Adrenal gland (tissue), 19 donors: ENCODE measurements at places on chromosomes 7 and 10. TPM values are rescaled to one million over a fixed set of nuclear protein-coding genes. Genes with fewer than 3 reads are reported as not detected.

GRCh38 chr10:18582803-18583202 lies 68.6 kb downstream of the NSUN6 start:
- no peak for DNase-seq

GRCh38 chr10:10403762-10404161 lies 613.9 kb upstream of the CELF2 start:
- no peak for DNase-seq

DNA sequence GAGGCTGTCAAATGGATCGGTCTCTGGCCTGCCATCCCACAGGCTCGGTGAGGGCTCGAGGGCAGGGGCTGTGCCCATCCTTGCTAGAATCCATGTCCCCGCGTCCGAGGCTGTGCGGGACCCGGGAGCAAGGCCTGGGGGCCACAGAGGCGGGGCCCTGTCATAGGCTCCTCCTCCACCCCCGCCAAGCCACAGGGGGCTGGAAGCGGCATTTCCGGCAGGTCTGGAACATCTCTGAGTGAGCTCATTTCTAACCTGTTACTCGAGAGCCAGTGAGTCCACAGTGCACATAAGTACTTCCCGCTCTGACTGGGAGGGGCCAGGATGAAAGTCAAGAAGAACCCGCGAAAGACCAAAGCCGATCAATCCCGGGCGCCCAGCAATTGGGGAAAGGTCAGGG lies 57.6 kb downstream of the NKX6-2 start:
- no peak for DNase-seq

DNA sequence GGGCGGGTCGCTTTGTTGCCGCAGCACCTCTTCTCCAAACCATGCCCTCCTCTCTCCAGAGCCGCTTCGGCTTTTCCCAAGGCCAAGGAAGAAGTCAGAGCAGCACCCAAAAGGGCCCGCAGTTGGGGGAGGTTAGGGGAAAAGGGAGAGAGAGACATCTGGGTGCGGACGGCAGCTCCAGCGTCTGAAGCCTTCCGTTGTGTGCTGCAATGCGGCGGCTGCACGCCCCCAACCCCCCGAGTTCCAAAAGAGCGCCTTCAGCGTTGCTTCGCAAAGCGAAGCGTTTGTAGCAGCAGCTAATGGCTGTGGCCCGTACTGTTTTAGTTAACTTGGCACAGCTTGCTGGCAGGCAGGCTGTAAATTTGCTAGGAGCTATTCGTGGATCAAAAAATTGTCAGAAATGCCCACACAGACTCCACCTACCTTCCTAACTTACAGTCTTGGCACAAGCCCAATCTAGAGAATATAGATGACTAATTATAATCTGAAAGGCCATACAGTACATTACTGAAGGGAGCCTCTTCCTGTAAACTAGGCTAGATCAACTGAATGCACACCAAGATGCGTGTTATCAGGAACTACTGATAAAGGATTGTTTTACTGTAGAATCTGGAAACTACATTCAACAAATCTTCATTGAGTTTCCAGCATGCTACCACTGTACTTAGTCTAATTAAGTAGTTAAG lies 1.1 kb upstream of the KBTBD2 start:
- peak; percentile 49 for DNase-seq

GRCh38 chr7:18320971-18321567 lies 174.5 kb upstream of the HDAC9 start:
- no peak for DNase-seq

DNA sequence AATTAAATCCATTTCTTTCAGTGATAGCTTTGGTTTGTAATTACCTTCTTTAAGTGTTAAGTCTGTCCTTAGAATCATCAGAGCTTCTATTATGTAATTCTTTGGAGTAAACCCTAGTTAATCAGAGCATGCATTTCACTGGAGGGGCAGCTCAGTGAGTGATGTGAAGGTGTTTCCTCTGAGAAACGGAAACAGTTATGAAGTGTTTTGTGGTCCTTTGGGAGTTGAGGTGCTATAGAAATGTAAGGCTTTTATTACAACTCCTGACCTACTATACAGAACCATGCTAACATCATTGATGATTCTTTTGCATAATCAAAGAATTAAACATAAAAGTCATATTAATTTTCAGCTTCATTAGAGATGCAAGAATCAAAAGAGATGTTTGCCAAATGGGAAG lies 141.5 kb downstream of the EXOC4 start:
- DNase-seq = no peak

GRCh38 chr10:96022739-96023138 lies 20.6 kb upstream of the CCNJ start:
- no peak for DNase-seq

DNA sequence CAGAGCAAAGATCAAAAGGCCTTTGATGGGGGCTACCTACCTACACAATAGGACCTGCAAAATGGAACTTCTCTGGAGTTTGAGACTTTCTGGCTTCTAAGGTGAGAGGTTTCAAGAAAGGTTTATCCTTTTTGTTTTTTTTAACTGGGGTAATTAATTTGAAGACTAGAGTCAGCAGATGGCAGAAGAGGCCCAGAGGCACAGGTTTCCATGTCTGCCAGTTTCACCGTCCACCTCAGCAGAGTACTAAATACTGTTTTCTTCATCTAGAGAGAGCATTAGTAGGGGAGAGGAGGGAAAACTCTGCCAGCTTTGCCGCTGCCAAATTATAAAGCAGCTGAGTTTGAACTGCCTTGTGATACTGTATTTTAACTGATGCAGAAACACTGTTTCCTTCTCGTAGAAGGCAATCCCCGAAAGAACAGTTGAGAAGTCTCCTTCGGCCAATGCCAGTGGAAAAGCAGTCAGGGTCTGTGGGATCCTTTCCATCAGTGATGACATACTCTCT lies 138.7 kb downstream of the SLC25A13 start:
- DNase-seq = no peak

- no peak for DNase-seq
Measured at GRCh38 chr7:47474211-47474936, 107.5 kb downstream of the TNS3 start.

DNA sequence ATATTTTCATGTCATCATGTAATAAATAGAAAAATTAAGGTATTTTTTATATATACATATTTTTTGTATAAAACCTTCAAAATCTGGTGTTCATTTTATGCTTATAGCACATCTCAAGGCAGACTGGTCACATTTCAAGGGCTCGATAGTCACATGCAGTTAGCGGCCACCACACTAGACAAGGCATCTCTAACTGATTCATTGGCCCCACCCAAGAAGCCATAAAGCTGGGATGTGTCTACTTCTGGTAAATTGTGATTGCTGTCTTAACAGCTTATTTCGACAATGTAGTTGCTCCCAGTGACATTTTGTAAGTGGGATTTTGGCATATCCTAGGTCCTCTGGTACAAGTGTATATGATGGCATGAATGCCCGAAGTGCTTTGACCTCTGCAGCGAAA lies 168.7 kb downstream of the FRMD4A start:
- DNase-seq = no peak

DNA sequence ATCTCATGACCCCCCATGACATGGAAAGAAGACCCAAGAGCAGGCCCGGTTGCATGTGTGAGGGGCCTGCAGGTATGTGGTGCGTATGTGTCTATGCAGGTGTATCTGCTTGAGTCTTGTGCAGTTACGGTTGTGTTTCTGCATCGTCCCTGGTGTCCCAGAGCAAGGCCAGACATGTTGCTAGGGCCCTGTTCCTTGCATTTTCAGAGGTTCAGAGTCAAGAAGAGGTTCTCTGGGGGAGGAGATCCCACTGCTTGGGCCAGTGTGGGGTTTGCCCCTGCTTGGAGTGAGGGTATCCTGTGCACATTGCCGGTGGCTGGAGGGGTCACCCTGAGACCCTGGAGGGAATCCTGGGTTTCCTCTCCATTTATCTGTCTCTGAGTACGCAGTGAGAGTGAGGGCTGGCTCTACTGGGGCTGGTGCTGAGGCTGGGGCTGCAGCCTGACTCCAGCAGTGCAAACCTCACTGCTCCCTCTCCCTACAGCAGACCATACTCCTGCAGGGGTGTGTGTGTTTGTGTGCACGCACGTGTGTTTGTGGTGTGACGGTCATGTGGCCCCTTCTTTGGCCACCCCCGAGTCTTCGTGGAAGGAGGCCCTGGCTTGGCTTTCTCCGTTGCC lies 4.1 kb downstream of the TRIM8 start:
- DNase-seq = no peak

DNA sequence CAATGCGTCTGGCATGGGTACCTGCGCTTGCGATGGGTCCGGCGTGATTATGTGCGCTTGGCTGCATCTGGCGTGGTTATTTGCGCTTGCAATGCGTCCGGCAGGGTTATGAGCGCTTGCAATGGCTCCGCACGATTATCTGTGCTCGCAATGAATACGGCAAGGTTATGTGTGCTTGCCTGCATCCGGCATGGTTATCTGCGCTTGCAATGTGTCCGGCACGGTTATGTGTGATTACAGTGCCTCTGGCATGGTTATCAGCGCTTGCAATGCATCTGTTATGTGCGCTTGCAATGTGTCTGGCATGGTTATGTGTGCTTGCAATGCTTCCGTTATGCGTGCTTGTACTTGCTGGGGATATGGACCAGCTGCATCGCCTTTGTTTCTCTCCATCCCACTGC lies 37.7 kb downstream of the RBAK start:
- no peak for DNase-seq

DNA sequence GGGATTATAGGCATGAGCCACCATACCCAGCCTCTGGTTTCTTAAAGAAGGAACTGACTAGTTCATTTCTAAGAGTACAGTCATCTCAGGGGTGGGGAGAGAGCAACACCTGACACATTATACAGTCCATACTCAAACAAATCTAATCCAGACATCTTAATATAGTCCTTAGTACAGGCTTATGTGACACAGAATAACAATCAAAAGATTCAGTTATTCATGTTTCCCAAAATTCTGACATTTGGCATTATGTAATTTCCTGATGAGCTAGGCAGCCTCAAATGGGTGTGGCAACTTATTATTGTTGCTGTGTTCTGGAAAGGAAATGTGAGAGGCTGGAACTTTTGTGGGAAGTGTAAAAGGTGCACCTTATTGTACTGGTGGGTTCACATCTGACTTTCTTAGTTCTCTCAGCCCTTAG lies 116.3 kb downstream of the WDFY4 start:
- no peak for DNase-seq

GRCh38 chr10:3853016-3853415 lies 68.0 kb upstream of the KLF6 start:
- no peak for DNase-seq

The ST8SIA6 gene
- 0.33 TPM for total RNA-seq

The ODAD2 gene
- total RNA-seq = 0.96 TPM

- no peak for DNase-seq
Measured at GRCh38 chr10:110416776-110417711, 80.7 kb upstream of the DUSP5 start.

The OR9A2 gene
- not detected for total RNA-seq

- no peak for DNase-seq
Measured at GRCh38 chr7:155259866-155260497, 37.7 kb upstream of the INSIG1 start.

DNA sequence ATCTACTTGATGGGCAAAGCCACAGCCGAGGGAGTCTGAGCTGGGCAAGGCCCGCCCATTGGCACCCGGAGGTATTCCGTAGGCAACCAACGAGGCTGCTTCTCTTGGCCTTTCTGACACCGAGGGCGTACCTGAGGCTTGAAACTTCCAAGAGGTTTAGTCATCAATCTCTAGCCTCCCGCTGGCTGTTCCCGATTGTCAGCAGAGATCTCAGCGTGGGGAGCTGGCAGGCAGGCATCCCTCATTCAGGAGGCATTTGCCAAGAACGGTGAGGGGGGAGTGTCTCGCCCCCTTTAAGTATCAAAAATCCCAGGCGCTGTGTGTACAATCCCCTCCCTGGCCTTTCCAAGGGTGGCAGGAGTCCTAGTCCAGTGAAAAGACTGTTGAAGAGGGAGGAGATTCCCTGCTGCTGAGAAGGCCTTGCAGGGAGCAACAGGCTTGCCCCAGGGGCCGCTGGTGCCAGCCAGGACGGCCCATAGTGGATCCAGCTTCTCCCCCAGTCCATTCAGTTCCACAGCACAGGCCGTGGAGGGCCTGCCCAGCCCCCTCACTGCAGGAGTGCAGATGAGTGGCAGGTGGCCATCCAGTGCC lies 39.7 kb downstream of the OAT start:
- no peak for DNase-seq

The SRI gene
- total RNA-seq = 106 TPM

DNA sequence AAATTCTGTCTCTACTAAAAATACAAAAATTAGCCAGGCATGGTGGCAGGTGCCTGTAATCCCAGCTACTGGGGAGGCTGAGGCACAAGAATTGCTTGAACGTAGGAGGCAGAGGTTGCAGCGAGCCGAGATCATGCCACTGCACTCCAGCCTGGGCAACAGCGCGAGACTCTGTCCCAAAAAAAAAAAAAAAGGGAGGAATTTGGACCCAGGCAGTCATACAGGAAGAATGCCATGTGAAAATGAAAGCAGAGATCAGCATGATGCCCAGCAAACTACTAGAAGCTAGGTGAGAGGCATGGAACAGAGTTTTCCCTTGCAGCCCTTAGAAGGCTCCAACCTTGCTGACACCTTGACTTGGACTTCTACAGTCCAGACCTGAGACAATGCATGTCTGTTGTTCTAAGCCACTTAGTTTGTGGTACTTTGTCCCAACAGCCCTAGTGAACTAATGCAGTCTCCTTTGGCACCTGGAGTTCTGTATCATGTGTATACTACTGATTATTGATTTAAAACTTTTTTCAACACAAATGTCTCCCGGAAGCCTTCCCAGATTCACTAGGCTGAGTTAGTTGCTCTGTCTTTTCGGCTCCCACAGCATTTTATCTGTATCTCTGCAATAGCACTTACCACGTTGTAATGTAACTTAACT lies 10.2 kb upstream of the BAG3 start:
- no peak for DNase-seq

GRCh38 chr7:153638821-153639435 lies 413.3 kb upstream of the DPP6 start:
- DNase-seq = no peak

The ZNF365 gene
- 0.11 TPM for total RNA-seq

- no peak for DNase-seq
Measured at GRCh38 chr10:76287856-76288255, 856.4 kb downstream of the LRMDA start.

The CNOT4 gene
- 13.8 TPM for total RNA-seq

DNA sequence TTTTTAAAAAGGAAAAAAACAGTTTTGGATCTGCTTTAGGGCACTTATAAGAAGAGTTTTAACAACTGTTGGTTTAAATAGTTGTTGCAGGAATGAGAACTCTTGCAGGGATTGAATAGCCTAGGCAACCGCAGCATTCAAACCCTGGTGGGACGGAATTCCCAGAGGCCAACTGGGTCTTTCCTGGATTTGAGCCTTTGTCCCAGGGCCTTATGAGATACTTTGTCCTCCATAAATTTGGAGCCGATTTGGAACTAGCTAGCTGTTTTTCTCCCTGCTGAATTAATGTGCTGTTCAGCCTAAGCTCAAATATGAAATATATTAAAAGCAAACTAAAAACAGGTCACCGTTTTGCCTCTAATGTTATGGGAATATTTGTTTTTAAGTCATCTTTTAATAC lies 109.6 kb downstream of the LRMDA start:
- no peak for DNase-seq

The CPA4 gene
- 14.1 TPM for total RNA-seq

The CLEC5A gene
- not detected for total RNA-seq

DNA sequence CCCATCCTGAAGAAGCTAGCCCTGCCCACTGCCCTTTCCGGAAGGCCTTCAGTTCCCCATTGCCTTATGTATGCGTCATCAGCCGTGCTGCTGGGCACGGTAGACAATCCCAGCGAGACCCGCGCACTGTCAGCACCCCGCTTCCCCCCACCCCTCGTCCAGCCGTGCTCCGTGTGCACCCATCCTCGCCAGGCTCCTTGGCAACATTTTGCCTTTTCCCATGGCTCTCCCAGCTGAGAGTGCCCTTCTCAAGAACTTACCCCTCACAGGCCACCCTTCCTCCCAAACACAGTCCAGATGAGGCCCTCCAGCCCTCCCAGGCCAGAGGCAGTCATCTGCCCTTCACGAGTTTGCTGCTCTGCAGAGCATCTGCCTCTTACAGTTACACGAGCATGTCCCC lies 633.8 kb upstream of the FOXK1 start:
- DNase-seq = no peak

The ADRA2A gene
- total RNA-seq = 3.6 TPM

The LIPM gene
- not detected for total RNA-seq
